ENCODE measurements at places on chromosomes 1 and 21. TPM values are rescaled to one million over a fixed set of nuclear protein-coding genes. Genes with fewer than 3 reads are reported as not detected.

GRCh38 chr1:228004331-228004855 lies 2.4 kb upstream of the WNT3A start:
- H3K36me3 ChIP-seq: no peaks in the 10 kb centered on the region
- H3K27ac ChIP-seq: no peak overlapping the region
- no peak overlapping the region for H3K4me3 ChIP-seq
- no peaks in the 10 kb centered on the region for H3K4me1 ChIP-seq
- DNase-seq: no peak

GRCh38 chr1:55531644-55532043 lies 316.5 kb upstream of the USP24 start:
- no peak overlapping the region for H3K27ac ChIP-seq
- DNase-seq: no peak
- no peaks in the 10 kb centered on the region for H3K36me3 ChIP-seq
- H3K4me1 ChIP-seq: no peaks in the 10 kb centered on the region

Gene ACTL8
- not detected for polyA plus RNA-seq

Gene NTMT2
- polyA plus RNA-seq: 1.1 TPM

DNA sequence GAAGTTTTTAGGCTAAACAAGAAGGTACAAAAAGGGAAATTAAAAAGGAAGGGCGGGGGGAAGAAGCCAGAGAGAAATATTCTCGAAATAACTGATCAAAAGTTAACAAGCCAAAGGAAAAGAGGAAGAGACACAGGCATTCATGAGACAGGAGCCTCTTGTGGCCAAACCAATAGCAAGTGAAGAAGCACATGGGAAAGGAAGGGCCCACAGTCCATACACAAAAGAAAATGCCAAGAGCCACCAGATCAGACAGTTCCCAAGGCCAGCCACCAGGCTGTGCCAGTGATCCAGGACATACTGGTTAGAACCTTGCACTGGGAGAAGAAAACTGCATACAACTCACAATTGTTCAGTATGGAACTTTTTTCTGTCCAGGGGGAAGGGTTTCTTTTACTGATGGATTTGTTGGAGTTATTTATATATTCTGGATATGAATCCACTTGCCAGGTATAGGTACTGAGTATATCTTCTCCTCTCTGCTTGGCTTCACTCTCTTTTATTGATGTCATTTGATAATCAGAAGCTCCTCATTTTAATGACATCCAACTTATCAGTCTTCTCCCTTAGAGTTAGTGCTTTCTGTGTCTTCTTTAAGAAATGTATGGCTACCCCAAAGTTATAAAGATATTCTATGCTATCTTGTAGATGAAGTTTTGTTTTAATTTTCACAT lies 76.8 kb downstream of the CD46 start:
- H3K4me1 ChIP-seq: peaks cover 80% of the 10 kb centered on the region
- H3K4me3 ChIP-seq: no peak overlapping the region
- no peaks in the 10 kb centered on the region for H3K27me3 ChIP-seq
- H3K36me3 ChIP-seq: no peaks in the 10 kb centered on the region
- H3K27ac ChIP-seq: peak overlapping the region; percentile 99

DNA sequence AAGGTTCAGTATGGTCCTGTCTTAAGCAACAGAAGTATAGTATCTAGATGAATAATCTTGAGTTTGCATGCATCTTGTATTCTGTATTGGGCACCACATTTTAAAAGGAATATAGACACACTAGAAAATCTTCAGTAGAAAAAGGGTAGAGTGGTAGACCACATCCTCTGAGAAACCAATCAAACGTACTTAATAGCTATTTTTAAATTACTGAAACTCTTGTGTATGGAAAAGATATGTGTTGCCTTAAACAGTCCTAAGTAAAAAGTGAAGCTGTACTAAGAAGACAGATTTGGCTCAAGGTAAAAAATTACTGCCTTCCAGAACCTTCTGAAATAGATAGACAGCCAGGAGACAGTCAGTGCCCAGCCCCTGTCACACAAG lies 3.1 kb downstream of the CTXND2 start:
- DNase-seq: no peak
- H3K36me3 ChIP-seq: no peaks in the 10 kb centered on the region
- no peak overlapping the region for H3K27ac ChIP-seq
- H3K27me3 ChIP-seq: no peaks in the 10 kb centered on the region

DNA sequence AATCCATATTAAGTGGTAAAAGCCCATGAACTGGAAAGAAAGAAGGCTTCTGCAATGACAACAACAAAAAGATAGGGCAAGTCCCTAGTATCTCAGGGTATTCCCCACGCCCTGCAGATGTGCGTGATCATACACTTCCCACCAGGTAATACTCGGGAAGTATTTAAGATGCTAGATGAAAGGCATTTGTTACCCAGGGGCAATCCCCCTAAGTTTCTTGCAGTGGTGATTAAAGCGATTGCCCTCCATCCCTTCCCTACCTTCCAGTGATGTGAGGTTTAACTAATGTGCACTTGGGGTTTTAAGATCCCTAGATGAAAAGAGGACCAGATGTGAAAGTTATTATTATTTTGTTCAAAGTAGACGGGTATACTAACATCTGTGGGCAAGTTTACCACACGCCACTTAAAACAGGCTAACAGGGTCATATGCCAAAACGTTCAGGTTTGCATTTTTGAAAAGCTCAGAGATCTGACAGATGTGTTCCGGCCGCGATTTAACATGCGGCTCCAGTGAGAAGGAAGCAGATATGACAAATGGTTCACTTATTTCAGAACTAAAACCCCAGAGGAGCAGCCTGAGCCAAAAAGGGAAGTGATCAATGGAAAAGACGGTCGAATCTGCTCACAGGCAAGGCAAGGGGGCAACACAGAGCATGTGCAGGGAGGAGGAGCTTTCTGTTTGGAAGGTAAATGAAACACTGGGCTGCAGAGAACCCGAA lies 17.4 kb downstream of the TIAM1 start:
- H3K27ac ChIP-seq: no peak overlapping the region
- no peaks in the 10 kb centered on the region for H3K27me3 ChIP-seq
- H3K36me3 ChIP-seq: no peaks in the 10 kb centered on the region
- H3K4me3 ChIP-seq: no peak overlapping the region
- no peak for DNase-seq
- H3K4me1 ChIP-seq: no peaks in the 10 kb centered on the region

DNA sequence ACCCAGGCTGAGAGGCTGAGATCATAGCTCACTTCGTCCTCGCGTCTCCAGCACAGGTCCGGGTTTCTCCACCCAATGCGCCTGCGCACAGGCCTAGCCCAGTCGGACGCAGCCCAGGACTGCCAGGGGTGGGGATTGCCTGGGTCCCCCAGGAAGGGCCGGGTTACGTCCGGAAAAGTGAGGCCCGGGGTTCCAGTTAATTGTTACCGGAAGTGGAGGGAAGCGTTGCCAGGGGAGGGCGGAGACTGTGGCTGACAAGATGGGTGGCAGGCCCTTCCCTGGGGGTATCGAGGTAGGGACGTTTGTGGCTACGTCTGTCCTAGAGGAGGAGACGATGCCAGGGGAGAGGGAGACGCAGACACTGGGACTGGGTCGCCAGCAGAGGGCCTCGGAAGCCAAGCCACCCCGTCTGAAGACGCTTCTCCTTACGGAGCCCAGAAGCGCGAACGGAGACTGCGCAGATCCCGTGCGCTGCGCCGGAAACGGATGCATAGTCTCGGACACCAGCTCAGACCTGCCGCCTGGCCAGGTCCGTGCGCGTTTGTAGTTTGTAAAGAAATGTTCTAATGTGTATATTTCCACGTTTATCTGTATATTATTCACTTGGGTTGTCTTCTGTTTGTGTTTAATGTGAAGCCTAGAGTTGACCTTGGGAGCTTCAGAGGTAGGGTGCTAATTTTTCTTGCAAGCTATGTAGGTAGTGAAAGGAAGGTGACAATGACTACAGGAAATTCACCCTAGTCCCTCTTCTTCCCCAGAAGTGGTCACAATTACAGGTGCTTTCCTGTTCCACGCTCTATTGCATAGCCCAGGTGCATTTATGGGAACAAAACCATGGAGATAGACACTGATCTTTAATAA lies 7.3 kb downstream of the RSRP1 start:
- peaks cover 45% of the 10 kb centered on the region for H3K4me1 ChIP-seq
- H3K36me3 ChIP-seq: peaks cover 47% of the 10 kb centered on the region
- peak overlapping the region; percentile 89 for H3K27ac ChIP-seq
- H3K27me3 ChIP-seq: no peaks in the 10 kb centered on the region
- DNase-seq: peak; percentile 94

Gene LCE2B
- not detected for polyA plus RNA-seq
